H4 (cell line): ENCODE measurements at places on chromosomes 16 and 17. TPM values are rescaled to one million over a fixed set of nuclear protein-coding genes. Genes with fewer than 3 reads are reported as not detected.

The TPSB2 gene
- total RNA-seq: 0.17 TPM in 1 of 2 replicates, not detected in the other

DNA sequence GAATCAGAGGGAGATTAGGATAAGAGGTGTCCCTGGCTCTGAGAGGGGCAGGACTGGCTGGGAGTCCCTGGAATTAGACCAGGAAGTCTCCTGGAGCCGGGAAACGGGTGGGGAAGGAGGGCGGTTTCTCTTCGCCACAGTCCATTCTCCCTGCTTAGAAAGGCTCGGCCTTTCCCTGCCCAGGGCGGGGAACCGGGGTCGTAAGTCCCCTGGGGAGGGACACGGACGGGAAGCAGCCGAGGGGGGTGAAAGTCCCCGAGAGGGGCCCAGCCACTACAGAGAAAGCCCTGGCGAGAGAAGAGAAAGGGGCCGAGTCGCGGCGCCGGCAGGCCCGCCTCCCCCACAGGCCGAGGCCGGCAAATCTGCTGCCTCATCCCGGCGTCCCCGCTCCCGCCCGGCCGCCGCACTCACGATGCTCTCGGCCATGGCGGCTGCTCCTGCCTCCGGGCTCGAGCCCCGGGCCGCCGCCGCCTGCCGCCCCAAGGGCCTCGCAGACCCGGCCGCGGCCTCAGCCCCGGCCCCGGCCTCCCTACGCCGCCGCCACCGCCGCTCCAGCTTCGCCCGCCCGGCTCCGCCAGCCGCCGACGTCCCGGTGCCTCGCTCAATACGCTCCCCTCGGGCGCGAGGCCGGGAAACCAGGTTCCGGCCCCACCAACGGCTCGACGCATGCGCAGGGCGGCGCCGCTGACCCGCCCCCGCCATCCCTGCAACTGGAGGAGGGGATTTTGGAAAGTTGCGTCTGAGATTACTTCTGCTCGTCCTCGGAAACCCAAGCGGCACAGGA is at the start of the genes NPLOC4 and TSPAN10:
Gene NPLOC4, minus strand, starts transcription at position 608 of the 784 bp plus-strand sequence. Its CDS starts 182 bp downstream, at position 426.
Gene TSPAN10, plus strand, starts transcription at position 692 of the 784 bp plus-strand sequence. CDS start 5,217 bp downstream, outside the sequence.
- DNase-seq: peak; percentile 61

- no peak for DNase-seq
These were observed 90.9 kb downstream of the SDK2 start for GRCh38 chr17:73553311-73553710.

GRCh38 chr16:1280783-1281182 is 24.9 kb downstream of the TPSD1 start:
- DNase-seq: no peak

The CETP gene
- total RNA-seq: not detected in 2 replicates

DNA sequence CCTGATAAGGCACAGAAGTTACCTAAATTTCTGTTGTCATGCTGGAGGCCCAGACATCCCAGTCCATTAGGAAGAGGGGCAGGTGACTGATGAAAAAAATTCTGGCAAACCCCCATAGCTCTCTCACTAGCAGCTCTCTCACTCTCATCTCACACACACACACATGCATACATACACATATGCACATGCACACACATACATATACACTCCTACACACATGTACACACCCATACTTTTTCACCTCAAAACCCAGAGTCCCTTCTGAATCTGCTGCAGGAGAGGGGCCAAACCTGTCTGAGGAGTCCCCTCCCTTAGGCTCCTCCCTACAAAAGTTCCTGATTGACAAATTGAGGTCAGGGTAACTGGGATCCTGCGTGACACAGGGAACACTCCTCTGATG is 22.6 kb upstream of the SDR42E2 start:
- DNase-seq: no peak

DNA sequence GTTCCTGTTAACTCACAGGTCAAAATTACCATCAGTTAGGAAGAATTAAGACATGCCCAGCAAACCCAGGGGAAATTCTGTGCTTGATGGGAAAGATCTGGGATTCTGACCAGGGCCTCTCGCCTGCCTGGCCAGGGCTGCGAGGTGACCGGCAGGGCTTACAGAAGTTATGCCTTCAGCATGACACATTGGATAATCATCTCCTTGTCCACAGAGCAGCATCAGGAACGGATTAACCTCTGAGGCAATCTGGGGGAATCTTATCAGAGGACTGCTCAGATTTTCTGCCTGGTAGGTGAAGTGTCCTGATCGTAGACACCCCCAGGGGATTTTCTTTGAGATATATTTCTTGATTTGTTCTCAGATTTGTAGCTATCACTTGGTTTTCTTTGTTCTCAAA is 172.5 kb downstream of the HS3ST3A1 start:
- peak; percentile 11 for DNase-seq

The LCMT1 gene
- total RNA-seq: 32.1 and 59.9 TPM in 2 replicates

DNA sequence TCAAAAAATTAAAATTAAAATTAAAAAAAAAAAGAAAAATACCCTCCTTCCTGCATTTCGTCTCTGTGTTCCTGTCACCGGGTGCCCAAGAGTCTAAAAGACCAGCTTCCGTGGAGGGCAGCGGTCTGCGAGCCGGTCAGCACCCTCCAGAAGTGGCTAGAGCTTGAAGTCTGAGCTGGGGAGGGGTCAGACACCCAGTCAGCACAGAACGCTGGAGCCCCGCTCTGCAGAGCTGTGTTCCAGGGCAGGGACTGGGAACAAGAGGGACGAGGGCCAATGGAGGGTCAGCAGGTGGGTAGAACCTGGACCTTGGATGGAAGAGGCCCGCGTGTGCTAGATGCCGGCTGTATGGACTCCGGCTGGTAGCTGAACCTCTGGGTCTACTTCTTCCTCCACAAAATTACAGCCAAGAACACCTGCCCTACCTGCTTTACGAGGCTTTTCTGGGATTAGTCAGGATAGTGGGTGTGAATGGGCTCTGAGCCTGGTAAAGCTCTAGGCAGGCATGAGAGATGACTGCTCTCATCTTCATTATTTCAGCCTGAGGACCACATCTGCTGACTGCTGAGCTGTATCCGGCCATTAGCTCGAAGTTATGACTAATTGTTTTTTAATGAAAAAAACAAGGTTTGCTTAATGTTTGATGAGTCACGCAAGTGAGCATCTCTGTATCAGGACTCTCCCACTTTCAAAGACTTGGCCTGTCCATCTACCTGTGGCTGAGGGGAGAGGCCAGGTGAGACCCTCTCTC is 5.9 kb downstream of the TRPV1 start:
- no peak for DNase-seq

DNA sequence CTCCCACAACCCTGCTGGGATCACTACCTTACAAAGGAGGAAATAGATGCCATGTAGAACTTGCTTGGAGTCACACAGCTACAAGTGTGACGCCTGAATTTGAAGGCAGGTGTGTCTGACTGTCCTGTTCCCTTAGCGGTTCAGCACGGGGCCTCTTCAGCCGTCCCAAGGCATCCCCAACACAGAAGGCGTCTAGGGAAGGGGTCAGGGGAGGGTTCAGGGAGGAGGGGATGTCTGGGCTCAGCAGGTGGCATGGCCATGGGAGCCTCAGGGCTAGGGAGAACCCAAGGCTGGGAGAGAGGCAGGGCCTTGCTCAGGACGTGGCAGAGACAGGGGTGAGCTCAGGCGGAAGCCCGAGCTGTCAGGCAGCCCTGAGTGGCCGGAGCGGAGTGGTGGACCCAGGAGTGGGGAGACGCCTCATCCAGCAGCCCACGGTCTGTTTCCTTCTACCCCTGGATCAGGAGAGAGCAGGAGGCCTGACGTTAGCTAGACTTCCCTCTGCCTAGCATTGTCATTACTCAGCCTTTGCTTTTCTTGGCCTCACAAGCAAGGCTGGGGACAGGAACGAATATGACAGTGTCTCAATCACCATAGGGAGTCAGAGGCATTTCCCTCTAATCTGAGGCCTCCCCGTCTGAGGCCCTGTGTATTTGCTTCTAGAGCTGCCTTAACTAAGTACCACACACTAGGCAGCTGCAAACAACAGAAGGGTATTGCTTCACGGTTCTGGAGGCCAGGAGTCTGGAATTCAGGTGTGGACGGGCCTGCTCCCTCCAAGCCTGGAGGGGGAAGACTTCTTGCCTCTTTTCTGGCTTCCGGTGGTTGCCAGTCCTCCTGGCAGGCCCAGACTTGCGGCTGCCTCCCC is 31.3 kb upstream of the ANKRD40CL start:
- no peak for DNase-seq

DNA sequence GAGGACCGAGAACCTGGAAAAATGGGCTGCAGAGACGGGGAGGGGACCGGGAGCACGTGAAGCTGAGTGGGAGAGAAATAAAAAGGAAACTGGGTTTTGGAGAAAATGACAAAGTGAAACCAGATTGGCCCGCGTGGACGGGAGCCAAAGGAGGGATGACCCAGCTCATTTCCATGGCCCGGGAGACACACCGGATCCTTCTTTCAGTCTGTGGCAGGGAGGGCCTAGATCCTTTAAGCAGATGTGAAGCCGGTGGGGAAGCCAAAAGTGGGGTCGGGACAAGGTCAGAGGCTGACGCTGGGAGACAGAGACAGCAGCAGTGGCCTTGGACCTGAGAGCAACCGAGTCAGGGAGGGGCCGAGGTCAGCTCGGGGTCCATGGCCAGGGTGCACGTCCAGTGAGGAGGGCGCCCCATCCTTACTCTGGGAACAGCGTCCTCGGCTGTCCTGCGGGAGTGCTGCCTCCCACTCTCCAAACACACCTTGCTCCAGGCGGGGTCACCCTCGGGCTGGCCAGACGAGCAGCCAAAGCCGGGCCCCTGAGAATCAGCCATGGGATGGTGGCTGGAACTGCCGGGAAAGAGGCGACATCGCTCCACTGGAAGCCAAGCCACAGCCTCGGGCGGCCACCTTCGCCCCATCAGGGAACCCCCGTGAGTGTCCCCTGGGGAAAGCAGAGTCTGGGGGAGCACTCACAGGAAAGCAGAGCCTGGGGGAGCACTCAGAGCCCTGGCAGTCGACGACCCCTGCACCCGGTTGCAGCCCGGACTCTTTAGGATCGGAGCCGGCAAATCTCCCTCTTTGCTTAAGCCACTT is 17.3 kb downstream of the CA5A start:
- DNase-seq: no peak

DNA sequence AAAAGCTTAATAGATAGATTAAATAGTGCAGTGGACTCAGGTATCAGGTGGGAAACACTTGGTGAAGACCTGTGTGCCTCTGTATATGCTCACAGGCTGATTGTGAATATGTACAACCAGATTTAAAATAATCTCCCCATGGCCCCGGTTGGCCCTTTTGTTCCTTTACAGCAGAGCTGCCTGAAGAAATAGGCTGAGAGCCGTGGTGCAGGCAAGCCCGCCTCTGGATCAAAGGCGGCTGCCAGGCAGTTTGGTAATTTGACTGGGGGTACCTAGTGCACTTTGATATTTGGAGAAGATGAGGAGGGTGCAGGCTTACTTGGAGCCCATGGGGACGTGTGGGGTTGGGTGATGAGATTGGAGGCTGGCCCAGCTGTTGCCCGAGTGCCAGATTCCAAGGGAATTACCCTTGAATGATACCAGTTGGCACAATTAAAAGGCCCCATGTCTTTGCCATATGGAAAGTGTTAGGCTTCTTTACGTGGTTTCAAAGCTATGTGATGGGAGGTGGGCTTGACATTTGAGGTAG is 5.0 kb downstream of the NKD1 start:
- DNase-seq: no peak

- DNase-seq: no peak
These were observed 66.1 kb upstream of the CLEC3A start for GRCh38 chr16:77956231-77956630.

GRCh38 chr17:8698162-8698971 is 46.3 kb downstream of the CCDC42 start:
- no peak for DNase-seq

DNA sequence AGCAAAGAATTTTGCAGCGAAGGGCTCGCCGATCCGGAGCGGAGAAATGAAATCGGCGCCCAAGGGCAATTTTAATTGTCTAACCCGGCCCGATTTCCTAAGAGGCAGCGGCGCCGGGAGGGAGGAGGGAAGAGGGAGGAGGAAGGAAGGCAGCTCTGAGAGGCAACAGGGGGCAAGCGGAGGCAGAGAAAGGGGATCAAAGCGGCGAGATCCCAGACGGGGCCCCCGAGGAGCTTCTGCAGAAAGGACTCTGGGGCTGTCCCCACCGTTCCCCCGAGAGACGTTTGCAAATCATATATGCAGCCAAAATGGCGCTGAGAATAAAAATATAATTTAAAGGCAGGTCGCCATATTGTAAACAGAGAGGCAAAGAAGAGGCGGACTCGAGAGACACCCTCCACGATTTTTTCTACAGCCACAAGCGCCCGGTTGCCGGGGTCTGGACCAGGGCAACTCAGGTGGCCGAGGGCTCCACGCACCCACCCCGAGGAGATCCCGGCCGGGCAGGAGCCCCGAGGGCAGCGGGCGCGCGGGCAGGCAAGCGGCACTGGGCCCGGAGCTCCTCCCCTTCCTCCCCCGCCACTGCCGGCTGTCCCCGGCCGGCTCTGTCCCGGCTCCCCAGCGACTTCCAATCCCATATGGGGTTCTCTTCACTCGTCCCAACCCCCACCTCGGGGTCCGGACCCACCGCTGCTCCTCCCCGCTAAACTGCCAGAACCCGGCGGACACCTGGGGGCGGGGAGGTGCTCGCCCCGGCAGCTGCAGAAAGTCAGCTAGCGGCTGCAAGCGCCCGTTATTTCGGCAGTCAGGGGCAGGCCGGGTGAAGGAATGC is 1.9 kb downstream of the PHF12 start:
- DNase-seq: no peak

- DNase-seq: no peak
These were observed 1.4 kb upstream of the NDRG4 start for GRCh38 chr16:58498341-58499091.
